Ovary (tissue), 10 donors: ENCODE measurements at places on chromosomes 6 and 20. TPM values are rescaled to one million over a fixed set of nuclear protein-coding genes. Genes with fewer than 3 reads are reported as not detected.

FUT9 gene
- polyA plus RNA-seq: 0.02 TPM

RBBP8NL gene
- polyA plus RNA-seq: not detected

CDH4 gene
- polyA plus RNA-seq: 0.22 TPM

CLPSL2 gene
- polyA plus RNA-seq: not detected

AKAP12 gene
- 73.2 TPM for polyA plus RNA-seq
